ENCODE measurements at places on chromosomes 5 and 9. TPM values are rescaled to one million over a fixed set of nuclear protein-coding genes. Genes with fewer than 3 reads are reported as not detected.

The SEMA5A gene
- total RNA-seq = 69.0 TPM

The ENDOG gene
- total RNA-seq = 15.3 TPM

The ZNF454 gene
- 21.7 TPM for total RNA-seq

The TBC1D9B gene
- 62.9 TPM for total RNA-seq

The NEUROG1 gene
- total RNA-seq = 5.9 TPM

The CBY3 gene
- total RNA-seq = not detected

The ZFP2 gene
- 7.1 TPM for total RNA-seq

The MSANTD3 gene
- total RNA-seq = 41.9 TPM

The NIPAL4 gene
- total RNA-seq = not detected

The NSUN2 gene
- 41.5 TPM for total RNA-seq

The RGMB gene
- total RNA-seq = 31.9 TPM

The FAM151B gene
- 12.6 TPM for total RNA-seq

The CCDC183 gene
- total RNA-seq = 2.0 TPM

The ZNF300 gene
- 39.5 TPM for total RNA-seq

The CNTRL gene
- total RNA-seq = 38.8 TPM

The SGCD gene
- 46.4 TPM for total RNA-seq

The PPP2R2B gene
- 32.9 TPM for total RNA-seq

The GTF2H2 gene
- total RNA-seq = 84.5 TPM

The CDC20B gene
- 0.38 TPM for total RNA-seq

The MEIKIN gene
- 0.55 TPM for total RNA-seq

The OXCT1 gene
- total RNA-seq = 51.8 TPM

The NFIB gene
- total RNA-seq = 115 TPM

The CYLC2 gene
- not detected for total RNA-seq

The LIX1 gene
- 3.2 TPM for total RNA-seq

The DAPK1 gene
- total RNA-seq = 106 TPM

The GARIN3 gene
- total RNA-seq = not detected

The HOMER1 gene
- 21.9 TPM for total RNA-seq

The LRRC19 gene
- not detected for total RNA-seq

The PROB1 gene
- 2.9 TPM for total RNA-seq

The FRMD3 gene
- total RNA-seq = 32.1 TPM

The LPCAT1 gene
- 132 TPM for total RNA-seq

The GPR151 gene
- not detected for total RNA-seq

The PDE8B gene
- total RNA-seq = 5.7 TPM

The RNF44 gene
- total RNA-seq = 24.9 TPM

The PLAC8L1 gene
- not detected for total RNA-seq

The ZNF622 gene
- total RNA-seq = 31.1 TPM

The UNC5A gene
- total RNA-seq = 3.7 TPM

The ANKRD34B gene
- total RNA-seq = not detected

The BDP1 gene
- 76.0 TPM for total RNA-seq

The PDE6A gene
- total RNA-seq = 0.88 TPM

The RAI14 gene
- 60.7 TPM for total RNA-seq

The PTRH1 gene
- total RNA-seq = 13.5 TPM

The TAF11L10 gene
- total RNA-seq = not detected

The GSN gene
- total RNA-seq = 437 TPM

The FOXD4L4 gene
- 0.22 TPM for total RNA-seq

The GLRA1 gene
- total RNA-seq = 1.4 TPM

The TLR4 gene
- total RNA-seq = 12.6 TPM

The TERT gene
- total RNA-seq = 1.8 TPM

The CDO1 gene
- total RNA-seq = 64.5 TPM

The NXNL2 gene
- 2.4 TPM for total RNA-seq

The SHISAL2B gene
- not detected for total RNA-seq

The FOXD4L5 gene
- total RNA-seq = 0.22 TPM

The CARD6 gene
- total RNA-seq = 2.3 TPM

Measured in camera-type eye (tissue), 1 donor.